ENCODE measurements at places on chromosomes 5 and 9. TPM values are rescaled to one million over a fixed set of nuclear protein-coding genes. Genes with fewer than 3 reads are reported as not detected.
A peak's percentile ranks its signal among the peaks of the same experiment; 100 is the strongest.

GRCh38 chr5:42168091-42168670, 243.1 kb downstream of the FBXO4 start:
- no peaks in the 10 kb centered on the region for H3K4me1 ChIP-seq
- H3K27me3 ChIP-seq = no peaks in the 10 kb centered on the region
- H3K27ac ChIP-seq = no peak overlapping the region
- no peak overlapping the region for H3K4me3 ChIP-seq

DNA sequence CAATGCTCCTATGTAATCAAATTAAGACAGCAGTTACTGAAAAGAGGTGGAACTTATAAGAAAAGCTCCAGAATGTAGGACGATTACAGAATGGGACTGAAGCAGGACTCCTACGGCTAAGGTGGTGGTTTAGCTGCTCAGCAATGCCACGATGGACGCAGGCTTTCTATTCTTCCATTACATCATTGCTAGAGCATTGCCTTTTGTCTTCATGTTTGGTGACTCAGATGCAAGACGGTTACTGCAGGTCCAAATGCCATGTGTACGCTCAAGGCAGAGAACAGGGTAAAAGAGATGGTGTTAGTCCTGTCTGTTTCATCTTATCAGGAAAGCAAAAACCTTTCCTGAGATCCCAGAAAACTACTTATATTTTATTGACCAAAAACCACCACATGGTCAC, 255.1 kb downstream of the ZSWIM6 start:
- H3K4me3 ChIP-seq = no peak overlapping the region
- no peak overlapping the region for H3K27ac ChIP-seq
- DNase-seq = no peak
- H3K4me1 ChIP-seq = no peaks in the 10 kb centered on the region
- H3K27me3 ChIP-seq = peaks cover 10% of the 10 kb centered on the region
- H3K36me3 ChIP-seq = no peaks in the 10 kb centered on the region

GRCh38 chr5:137096149-137097103, 402.7 kb downstream of the SPOCK1 start:
- no peak overlapping the region for H3K27ac ChIP-seq
- no peaks in the 10 kb centered on the region for H3K27me3 ChIP-seq
- peaks cover 17% of the 10 kb centered on the region for H3K4me1 ChIP-seq
- no peak for DNase-seq

PCDHB2 gene
- total RNA-seq = not detected

GRCh38 chr9:112377087-112377486, 2.8 kb upstream of the HSDL2 start:
- no peak overlapping the region for H3K27ac ChIP-seq
- no peaks in the 10 kb centered on the region for H3K27me3 ChIP-seq
- H3K4me3 ChIP-seq = no peak overlapping the region
- H3K36me3 ChIP-seq = peaks cover 30% of the 10 kb centered on the region
- H3K4me1 ChIP-seq = peaks cover 20% of the 10 kb centered on the region

PCDHB10 gene
- 1.2 TPM for total RNA-seq

TMEM203 gene
- total RNA-seq = 28.8 TPM

GRCh38 chr5:119347991-119348390, 7.8 kb upstream of the TNFAIP8 start:
- no peak overlapping the region for H3K27ac ChIP-seq
- peaks cover 12% of the 10 kb centered on the region for H3K4me1 ChIP-seq
- H3K27me3 ChIP-seq = no peaks in the 10 kb centered on the region
- no peaks in the 10 kb centered on the region for H3K36me3 ChIP-seq

MYMK gene
- total RNA-seq = not detected

TMOD1 gene
- total RNA-seq = 0.14 TPM

DNA sequence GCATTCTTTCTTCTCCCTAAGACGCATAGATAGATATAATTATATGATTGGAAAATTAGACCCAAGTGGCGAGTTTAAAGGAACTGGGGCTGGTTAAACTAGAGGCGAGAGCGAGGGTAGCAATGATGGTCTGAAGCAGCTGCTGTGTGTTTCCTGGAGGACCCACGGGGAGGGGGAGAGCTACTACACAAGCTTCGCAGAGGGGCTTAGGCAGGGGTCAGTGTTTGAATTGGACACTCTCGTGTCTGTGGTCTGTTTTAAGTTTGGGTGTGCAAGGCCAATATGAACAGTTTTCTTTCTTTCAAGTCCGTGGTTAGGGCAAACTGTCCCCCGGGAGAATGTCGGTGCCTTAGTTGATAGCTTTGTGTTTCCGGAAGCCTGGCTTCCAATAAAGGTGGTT, 43.1 kb downstream of the PDZD2 start:
- H3K27me3 ChIP-seq = peaks cover 40% of the 10 kb centered on the region
- no peaks in the 10 kb centered on the region for H3K4me1 ChIP-seq
- no peak overlapping the region for H3K27ac ChIP-seq
- no peak overlapping the region for H3K4me3 ChIP-seq
- H3K36me3 ChIP-seq = no peaks in the 10 kb centered on the region

DNA sequence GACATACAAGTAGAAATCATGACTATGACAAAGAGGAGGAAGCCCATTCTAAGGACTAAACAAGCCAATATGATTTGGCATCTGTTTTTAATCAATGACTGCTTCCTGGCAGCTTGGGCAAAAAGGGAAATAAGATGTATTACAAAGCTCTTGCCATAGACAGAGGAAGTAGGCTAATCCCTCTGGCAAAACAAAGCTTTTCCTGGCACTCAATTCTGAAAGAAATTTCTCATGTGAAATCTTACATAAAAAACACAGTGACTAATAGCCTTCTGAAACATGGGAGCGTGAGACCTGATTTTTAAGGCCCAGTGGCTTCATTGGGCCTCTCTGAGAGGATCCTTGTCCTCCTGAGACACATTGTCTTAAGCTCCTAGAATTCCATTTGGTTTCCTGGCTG, 93.6 kb downstream of the COL23A1 start:
- DNase-seq = no peak
- no peak overlapping the region for H3K4me3 ChIP-seq
- peaks cover 14% of the 10 kb centered on the region for H3K27me3 ChIP-seq
- H3K4me1 ChIP-seq = no peaks in the 10 kb centered on the region

GMCL2 gene
- not detected for total RNA-seq

DNA sequence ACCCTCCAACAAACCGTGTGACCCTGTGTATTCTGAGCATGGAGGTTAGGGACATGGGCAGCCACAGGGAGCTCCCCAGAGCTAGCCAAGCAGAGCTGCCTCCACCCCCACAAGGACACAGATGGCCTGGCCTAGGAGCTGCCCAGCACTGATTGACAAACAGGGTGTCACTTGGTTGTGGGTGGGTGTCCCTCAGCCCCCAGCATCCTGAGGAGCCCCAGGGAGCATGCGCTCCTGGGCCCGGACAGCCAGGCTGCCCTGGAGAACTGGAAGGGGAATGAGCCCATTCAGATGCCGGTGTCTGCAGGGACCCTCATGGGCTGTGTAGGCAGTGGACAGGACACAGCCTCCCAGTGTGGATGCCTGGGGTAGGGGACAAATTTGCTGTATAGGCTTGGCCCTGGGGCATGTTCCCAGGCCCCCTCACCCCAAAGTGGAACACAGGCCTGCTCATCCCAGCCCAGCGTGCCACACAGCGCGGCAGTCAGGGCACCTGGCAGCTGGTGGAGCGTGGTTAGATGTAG, 124.8 kb upstream of the LMX1B start:
- H3K4me3 ChIP-seq = no peak overlapping the region
- H3K27ac ChIP-seq = no peak overlapping the region
- H3K36me3 ChIP-seq = no peaks in the 10 kb centered on the region

DNA sequence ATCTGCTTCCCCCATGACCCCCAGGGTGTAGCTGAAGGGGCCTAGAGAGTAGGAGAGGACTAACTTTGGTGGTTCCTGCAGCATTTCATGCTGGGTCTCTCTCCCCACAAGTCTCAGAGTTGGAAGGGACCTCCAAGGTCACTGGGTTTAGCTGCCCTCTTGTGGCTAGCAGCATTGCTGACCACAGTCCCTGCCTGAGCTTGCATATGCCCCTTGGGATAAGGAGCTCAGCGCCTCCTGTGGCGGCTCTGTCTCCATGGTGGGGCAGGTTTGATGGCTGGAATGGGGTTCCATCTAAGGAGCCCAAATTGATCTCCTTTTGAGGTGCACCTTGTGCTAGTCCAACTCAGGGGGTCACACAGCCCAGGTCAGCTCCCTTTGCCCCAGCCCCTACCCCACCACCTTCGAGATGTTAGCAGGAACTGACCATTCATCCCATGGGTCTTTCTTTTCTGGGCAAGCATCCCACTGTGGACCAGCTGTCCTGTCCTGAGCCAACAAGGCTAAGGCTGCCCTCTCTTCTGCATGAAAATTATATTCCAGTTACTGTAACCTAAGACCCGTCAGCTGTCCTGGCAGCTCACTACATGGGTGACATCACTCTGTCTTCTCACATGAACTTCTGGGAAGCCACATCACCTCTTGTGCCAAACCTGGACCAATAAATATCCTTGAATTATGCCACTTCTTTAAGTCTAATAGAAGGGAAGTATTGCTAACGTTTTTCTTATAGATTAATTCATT, 196.2 kb downstream of the HSPA4 start:
- peaks cover 4% of the 10 kb centered on the region for H3K36me3 ChIP-seq
- peaks cover 41% of the 10 kb centered on the region for H3K4me1 ChIP-seq
- DNase-seq = peak; percentile 76
- no peak overlapping the region for H3K4me3 ChIP-seq

DNA sequence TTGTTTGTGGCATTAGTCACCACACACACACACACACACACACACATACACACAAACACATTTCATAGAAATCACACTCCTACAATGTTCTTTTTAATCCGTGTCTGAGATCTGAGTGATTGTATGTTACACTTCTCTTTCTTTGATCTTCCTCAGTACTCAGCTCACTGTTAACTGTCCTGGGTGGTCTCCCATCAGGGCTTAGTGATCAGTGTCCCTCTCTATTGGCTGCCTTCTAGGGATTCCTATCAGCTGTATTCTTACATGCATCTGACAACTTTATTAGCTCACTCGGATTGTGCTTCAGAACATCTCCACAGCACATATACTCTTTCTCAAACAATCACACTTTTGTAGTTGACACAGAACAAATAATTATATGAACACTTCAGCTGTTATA, 170.2 kb upstream of the POU5F2 start:
- H3K4me3 ChIP-seq = no peak overlapping the region
- H3K27ac ChIP-seq = no peak overlapping the region
- no peaks in the 10 kb centered on the region for H3K36me3 ChIP-seq
- no peak for DNase-seq

DNA sequence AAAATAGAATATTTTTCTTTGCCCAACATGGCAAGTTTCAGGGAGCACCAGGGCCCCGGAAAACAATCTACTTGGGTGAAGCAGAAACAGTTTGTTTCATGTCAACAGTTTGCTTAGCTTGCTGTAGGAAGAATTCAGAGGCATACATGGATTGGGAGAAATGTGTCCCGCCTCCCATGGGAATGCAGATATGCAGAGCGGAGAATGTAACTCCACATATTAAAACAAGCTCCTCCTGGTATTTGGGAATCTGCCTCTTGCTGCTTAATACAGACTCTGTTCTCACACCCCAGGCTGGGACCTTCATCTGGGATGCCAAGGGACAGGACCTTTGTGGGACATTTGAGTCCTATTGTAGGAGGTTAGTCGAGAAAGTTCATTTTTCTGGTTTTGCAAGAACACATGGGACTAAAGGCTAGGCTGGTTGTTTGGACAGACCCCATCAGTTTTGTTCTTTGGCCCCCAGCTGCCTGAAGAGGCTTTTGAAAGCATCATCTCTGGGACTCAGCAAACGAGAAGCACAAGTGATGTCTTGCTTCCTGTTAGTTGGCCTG, 220.5 kb upstream of the ADRA1B start:
- H3K27me3 ChIP-seq = no peaks in the 10 kb centered on the region
- no peak overlapping the region for H3K4me3 ChIP-seq
- no peak overlapping the region for H3K27ac ChIP-seq
- DNase-seq = no peak
- no peaks in the 10 kb centered on the region for H3K36me3 ChIP-seq
- no peaks in the 10 kb centered on the region for H3K4me1 ChIP-seq

- no peaks in the 10 kb centered on the region for H3K4me1 ChIP-seq
- H3K27me3 ChIP-seq = peaks cover 40% of the 10 kb centered on the region
- DNase-seq = no peak
- H3K4me3 ChIP-seq = no peak overlapping the region
Observed at GRCh38 chr9:78072586-78073199, 41.1 kb upstream of the GNAQ start.

GRCh38 chr5:161009194-161009593, 157.2 kb upstream of the ATP10B start:
- H3K36me3 ChIP-seq = no peaks in the 10 kb centered on the region
- DNase-seq = no peak
- H3K4me1 ChIP-seq = no peaks in the 10 kb centered on the region
- H3K27me3 ChIP-seq = no peaks in the 10 kb centered on the region
- H3K27ac ChIP-seq = no peak overlapping the region

C1QTNF2 gene
- total RNA-seq = not detected

DNA sequence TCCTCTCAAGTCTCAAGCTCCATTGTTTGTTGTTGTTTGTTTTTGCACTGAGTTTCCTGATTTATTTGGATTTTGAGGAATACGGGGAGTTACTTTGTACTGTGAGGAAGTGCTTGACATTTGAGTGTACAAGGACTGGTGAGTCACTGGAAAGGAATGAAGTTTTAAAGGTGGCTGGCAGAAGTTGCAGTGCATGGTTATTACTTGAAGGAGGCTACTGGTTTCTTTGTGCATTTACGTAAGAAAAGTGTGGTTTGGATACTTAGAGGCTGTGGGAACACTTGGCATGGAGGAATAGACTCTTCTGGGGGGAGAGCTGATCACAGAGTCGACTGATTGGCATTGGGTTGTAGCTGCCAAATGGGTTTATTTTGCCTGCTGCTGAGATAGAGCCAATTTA, 919.0 kb downstream of the TAF11L14 start:
- H3K27ac ChIP-seq = peak overlapping the region; percentile 20
- H3K36me3 ChIP-seq = no peaks in the 10 kb centered on the region
- no peak overlapping the region for H3K4me3 ChIP-seq
- no peaks in the 10 kb centered on the region for H3K27me3 ChIP-seq
- peak; percentile 9 for DNase-seq

GRCh38 chr9:97394881-97395280, 17.0 kb upstream of the TDRD7 start:
- H3K4me1 ChIP-seq = peaks cover 10% of the 10 kb centered on the region
- no peak overlapping the region for H3K4me3 ChIP-seq
- no peaks in the 10 kb centered on the region for H3K27me3 ChIP-seq
- H3K27ac ChIP-seq = no peak overlapping the region
- DNase-seq = no peak
- no peaks in the 10 kb centered on the region for H3K36me3 ChIP-seq

- peaks cover 26% of the 10 kb centered on the region for H3K4me1 ChIP-seq
- no peak overlapping the region for H3K27ac ChIP-seq
- H3K27me3 ChIP-seq = no peaks in the 10 kb centered on the region
- H3K36me3 ChIP-seq = peaks cover 37% of the 10 kb centered on the region
- DNase-seq = no peak
- no peak overlapping the region for H3K4me3 ChIP-seq
Observed at GRCh38 chr5:139695178-139695573, 47.0 kb downstream of the CXXC5 start.

DNA sequence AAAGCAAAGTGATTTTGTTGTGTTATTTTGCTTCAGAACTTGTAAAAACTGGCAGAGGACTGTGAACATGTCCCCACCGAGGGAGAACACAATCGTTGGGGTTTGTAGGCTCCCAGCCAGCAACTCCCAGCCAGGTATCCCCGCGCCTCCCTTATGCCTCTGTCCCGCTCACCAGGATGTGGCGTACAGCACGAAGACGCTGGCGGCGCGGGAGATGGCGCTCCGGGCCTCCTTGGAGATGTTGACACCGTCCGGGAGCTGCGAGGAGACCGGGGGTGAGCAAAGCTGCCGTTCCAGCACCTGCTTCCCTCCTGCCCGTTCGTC, 630 bp downstream of the POLE3 start:
- no peaks in the 10 kb centered on the region for H3K27me3 ChIP-seq
- peaks cover 31% of the 10 kb centered on the region for H3K36me3 ChIP-seq
- no peak for DNase-seq
- H3K4me3 ChIP-seq = peak overlapping the region; percentile 95
- peak overlapping the region; percentile 97 for H3K27ac ChIP-seq

ZNF879 gene
- 1.4 TPM for total RNA-seq

DEPDC1B gene
- 63.1 TPM for total RNA-seq

GAS1 gene
- total RNA-seq = 0.22 TPM

Data from Calu3 (cell line).